NCI-H1417 (cell line): ENCODE measurements at places on chromosomes 2 and 18.
A peak's percentile ranks its signal among the peaks of the same experiment; 100 is the strongest.

GRCh38 chr2:43196768-43197587 is 29.4 kb downstream of the ZFP36L2 start:
- no peak for DNase-seq

- no peak for DNase-seq
Observed at GRCh38 chr2:162126111-162126519, 25.9 kb downstream of the GCG start.

DNA sequence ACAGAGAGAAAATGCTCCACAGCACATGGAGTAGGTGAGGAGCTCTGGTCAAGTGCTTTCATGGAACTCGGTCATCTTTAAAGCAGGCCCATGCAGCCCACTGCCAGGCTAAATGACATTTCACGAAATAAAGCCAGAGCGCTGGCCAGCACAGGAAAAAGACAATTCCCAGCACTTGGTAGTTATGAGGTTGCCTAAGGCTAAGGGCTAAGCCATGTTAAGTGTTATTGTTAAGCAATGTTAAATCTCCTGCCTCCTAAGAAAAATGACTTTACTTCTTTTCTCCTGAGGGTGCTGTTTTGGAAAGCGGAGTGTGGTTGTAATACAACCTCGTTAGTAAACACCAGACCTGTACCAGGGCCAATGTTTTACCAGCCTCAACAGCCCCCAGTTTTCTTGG is 125.9 kb upstream of the NRP2 start:
- DNase-seq: no peak

- no peak for DNase-seq
Observed at GRCh38 chr18:55115606-55116005, 156.3 kb upstream of the CCDC68 start.

- peak; percentile 13 for DNase-seq
Observed at GRCh38 chr2:199818754-199819153, 32.2 kb downstream of the FTCDNL1 start.

DNA sequence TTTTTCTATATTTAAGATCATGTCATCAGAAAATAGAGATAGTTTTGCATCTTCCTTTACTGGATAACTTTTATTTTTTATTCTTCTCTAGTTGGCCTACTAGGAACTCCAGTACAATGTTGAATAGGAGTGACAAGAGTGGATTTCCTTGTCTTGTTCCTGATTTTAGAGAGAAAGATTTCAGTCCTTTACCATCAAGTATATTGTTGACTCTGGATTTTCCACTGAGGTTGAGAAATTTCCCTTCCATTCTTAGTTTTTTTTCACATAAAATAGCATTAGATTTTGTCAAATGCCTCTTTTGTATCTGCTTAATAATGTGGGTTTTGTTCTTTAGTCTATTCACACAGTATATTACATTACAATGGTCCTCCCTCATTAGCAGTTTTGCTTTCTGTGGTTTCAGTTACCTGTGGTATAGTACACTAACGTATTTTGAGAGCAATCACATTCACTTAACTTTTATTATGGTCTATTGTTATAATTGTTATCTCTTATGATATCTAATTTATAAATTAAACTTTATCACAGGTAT is 105.5 kb downstream of the THADA start:
- DNase-seq: no peak

DNA sequence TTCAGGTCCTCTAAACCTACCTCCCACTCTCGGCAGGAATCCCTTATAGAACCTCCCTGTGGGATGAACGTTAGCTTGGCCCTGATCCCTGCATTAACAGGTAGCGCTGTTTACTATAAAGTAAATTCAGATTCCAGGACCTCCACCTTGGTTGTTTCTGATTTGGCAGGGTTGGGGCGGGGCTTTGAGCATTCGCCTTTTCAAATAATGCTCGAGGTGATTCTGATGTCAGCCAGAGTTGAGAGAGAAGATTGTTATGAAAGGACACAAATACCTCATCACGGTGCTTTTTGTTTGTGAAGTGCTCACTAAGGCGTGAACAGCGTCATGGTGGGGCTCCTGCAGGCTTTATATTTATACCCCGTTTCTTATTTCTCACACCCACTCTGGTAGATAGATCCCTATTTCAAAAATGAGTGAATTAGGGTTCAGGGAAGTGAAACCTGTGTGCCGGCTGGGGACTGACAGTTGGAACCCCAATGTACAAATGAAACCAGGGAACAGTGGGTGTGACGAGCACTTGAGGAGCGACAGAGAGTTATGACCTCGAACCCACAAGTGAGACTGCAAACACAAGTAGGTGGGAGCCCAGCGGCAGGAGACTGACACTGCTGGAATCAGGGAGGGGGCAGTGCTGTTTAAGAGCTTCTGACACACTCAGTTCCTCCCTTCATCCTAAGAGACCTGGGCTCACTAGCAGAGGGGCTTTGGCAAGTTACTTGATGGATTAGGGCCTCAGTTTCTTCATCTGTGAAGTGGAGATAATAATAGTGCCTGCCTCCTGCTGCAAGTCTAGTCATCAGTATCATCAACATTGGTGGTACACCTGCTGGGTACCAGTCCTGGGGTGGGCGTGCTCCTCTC is 14.2 kb upstream of the CXCR4 start:
- DNase-seq: no peak

- no peak for DNase-seq
Observed at GRCh38 chr2:100408941-100409340, 8.5 kb downstream of the CHST10 start.

DNA sequence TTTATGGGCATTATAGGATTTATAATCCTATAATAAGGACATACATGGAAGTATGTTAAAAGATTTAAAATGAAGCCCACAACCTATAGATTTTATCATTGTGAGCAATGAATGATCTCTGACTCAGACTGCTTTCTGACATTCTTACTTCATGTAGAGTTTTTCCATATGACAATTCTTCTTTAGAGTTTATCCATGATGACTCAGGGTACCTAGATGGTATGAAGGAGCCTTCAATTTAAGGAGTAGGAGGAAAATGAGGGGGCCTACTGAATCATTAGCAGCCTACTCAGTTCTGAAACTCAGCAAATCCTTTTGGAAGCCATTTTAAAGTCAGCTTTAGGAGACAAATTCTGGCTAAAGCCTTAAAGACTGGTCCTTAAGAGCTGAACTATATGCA is 10.4 kb downstream of the PELI1 start:
- DNase-seq: no peak

DNA sequence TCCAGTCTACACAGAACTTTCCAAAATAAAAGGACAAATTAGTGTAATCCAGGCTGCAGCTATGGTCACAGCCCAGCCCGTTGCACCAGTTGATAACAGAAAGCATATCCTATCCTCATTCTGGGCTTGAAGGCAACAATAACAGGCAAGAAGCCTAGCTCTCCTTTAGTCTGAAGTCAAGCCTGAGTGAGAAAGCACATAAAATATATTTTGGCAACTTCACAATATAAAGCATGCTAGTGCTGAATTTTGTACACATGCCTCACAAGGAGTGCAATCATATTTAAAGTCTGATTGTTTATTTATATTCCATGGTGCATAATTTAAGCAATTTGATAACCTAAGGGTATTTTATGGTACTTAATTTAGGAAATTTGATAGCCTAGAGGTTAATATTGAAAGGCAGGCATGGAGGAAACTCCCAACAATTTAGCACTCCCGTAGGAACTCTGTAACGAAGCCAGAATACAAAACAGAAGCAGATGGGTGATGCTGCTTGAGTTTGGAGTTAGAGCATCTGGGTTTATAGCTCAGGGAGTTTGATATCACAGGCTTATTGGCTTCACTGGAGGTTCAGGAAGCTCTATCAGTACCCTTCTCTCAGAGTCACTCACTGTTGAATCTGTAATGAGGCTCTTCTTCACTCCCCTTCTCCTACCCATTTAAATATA is 1199.1 kb upstream of the GYPC start:
- DNase-seq: no peak

DNA sequence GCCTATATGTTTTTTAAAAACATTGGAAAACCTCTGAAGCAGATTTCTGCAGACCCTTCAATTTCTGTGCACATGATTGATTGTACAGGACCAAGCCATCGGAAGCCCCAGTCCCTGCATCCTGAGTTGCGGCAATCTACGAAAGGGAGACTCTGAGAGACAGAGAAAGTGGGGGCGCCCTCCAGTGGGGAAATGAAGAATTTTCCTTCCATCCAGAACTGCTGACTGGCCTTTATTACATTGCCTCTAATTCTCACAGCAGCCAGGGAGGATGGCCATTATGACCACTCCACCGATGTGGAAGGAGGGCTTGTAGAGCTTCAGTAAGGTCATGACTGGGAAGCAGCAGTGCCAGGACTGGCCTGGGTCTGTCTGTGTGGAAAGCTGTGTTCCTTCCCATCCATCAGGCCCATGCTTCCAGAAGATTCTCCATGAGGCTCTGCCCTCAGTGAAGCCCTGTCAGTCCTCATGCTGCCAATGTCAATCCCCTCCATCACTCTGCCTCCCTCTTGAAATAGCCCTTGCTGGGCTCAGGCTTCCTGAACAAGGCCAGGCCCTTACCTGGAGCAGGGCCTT is 20.0 kb upstream of the RESP18 start:
- DNase-seq: peak; percentile 87

DNA sequence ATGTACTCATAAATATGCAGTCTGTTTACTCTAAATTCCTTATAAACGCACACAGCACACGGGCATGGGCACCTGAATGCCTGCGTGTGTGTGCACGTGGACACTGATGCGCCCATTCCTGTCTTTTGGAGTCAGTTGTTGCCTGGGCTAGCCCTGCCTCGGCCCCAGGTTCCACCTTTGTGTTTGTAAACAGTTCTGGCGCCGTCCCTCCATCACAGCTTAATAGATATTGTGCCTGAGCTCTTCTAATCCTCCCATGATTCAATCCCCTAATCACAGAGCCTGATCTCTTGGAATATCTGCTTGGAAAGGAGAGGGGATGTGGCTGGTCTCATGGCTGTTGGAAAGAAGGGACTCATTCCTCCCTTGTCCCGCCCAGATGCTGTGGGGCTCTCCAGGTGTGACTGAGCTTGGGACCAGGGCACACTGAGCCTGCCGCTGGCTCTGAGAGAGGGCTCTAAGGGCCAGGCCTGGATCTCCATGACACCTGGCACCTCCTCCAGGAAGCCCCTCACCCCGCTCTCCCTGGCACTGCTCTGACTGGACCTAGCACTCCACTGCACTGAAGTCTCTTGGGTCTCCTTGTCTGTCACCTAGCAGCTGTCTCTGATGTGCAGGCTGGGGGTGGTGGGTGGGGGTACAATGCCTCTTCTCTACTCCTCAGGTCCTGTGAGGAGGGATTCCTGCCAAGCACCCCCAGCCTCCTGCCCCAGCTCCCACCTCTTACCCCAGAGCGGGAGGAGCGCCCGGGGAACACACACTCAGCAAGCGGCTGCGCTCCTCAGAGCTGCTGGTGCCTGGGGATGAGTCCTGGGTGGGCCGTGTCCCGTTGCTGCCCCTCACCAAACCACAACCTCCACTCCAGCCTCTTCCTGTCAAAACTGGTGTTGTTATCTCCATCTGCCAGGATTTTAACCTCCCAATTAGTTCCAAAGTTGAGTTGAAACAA is 181.3 kb downstream of the INHBB start:
- DNase-seq: no peak

- no peak for DNase-seq
Observed at GRCh38 chr2:31710121-31710520, 129.4 kb upstream of the SRD5A2 start.

DNA sequence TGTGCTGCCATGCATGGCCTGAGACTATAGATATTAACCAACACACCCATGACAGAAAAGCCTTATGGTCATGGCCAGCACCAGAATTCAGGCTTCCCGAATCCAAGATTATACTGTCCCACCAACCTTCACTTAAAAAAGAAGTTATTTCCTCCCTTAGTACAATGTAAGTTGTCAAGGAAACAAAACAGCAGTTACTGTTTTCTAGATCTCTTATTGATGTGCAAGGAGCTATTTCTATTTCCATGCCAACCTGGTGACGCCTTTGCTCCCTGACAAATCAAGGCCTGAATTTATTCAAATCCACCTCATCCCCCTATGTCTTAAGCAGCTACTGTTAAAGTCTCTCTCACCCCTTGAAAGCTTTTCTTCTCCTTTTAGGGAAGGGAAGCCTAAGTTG is 249.3 kb downstream of the ZNF521 start:
- peak; percentile 9 for DNase-seq

DNA sequence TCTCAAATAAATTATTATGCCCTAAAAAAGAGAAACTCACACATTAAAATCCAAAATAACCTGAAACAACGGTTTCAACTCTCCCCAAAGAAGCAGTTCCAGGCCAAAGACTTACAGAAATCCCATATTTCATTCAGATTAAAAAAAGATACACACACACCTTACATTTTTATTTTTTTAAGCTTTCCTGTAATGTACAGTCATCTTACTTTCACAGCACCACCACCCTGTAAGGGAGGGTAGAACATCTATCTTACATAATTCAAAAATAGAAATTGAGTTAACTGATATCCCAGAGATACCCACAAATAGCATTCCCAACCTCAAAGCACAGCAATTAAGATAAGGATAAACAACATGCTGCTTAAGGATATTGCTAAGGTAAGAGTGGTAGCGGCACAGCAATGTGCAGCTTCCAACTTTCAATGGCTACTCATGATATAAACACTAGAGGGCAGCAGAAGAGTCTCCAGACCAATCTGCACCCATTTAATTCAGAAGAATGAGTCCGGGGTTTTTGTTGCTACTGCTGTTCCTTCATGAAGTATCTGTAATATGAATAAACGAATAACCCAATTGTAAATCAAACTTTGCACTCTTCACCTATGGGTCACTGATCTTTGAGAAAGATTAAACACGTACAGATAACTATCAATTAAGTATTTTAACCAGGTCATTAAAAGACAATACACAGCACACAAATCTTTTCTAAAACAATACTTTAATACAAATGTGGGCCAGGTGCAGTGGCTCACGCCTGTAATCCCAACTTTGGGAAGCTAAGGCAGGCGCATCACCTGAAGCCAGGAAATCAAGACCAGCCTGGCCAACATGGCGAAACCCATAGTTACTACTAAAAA is 11.3 kb downstream of the GFPT1 start:
- DNase-seq: peak; percentile 66

- DNase-seq: no peak
Observed at GRCh38 chr18:6752202-6752860, 22.8 kb downstream of the ARHGAP28 start.

GRCh38 chr2:98191883-98192282 is 104.9 kb downstream of the VWA3B start:
- no peak for DNase-seq

- no peak for DNase-seq
Observed at GRCh38 chr2:199303728-199304177, 154.0 kb downstream of the SATB2 start.

- DNase-seq: no peak
Observed at GRCh38 chr2:232466221-232466620, 10.3 kb downstream of the ALPI start.

- DNase-seq: no peak
Observed at GRCh38 chr2:238895891-238896600, 48.2 kb downstream of the TWIST2 start.
